Activated CD8-positive, alpha-beta T cell treated with anti-CD3 and anti-CD28 coated beads, Interleukin-2, amount 10 ng/mL, durations not matched to agents 7 days and 5 days (primary cell): ENCODE measurements at places on chromosomes 1 and 21. TPM values are rescaled to one million over a fixed set of nuclear protein-coding genes. Genes with fewer than 3 reads are reported as not detected.

- H3K27ac ChIP-seq = peak overlapping the region; percentile 91
- peaks cover 42% of the 10 kb centered on the region for H3K4me1 ChIP-seq
- peak overlapping the region; percentile 87 for H3K4me3 ChIP-seq
- no peaks in the 10 kb centered on the region for H3K27me3 ChIP-seq
- peaks cover 20% of the 10 kb centered on the region for H3K36me3 ChIP-seq
Observed at GRCh38 chr1:21344750-21345443, 54.6 kb upstream of the ECE1 start.

DNA sequence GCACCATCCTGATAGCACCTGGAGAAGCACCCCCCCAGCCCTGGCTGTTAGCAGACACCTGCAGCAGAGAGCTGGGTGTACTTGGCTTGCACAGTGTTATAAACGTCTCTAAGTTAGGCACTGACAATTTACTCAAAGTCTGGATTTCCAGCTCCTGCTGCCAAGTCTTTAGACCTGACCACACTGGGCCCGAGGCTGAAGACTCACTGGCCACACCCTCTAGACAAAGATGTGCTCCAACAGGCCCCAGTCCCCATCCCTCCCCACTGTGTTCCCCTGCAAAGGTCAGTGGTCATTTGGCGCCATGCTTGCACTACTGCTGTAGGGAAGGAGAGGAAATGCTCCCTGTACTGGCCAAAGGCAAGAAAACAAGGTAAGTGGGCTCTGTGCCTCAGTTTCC is 31.1 kb downstream of the PADI6 start:
- H3K27me3 ChIP-seq = no peaks in the 10 kb centered on the region
- no peak overlapping the region for H3K27ac ChIP-seq
- peaks cover 9% of the 10 kb centered on the region for H3K36me3 ChIP-seq
- no peaks in the 10 kb centered on the region for H3K4me1 ChIP-seq
- DNase-seq = no peak
- H3K4me3 ChIP-seq = no peak overlapping the region

GRCh38 chr1:78143152-78143551 is 97.4 kb downstream of the GIPC2 start:
- peak overlapping the region; percentile 59 for H3K4me3 ChIP-seq
- peaks cover 5% of the 10 kb centered on the region for H3K27me3 ChIP-seq
- peaks cover 17% of the 10 kb centered on the region for H3K4me1 ChIP-seq
- peak; percentile 30 for DNase-seq
- peak overlapping the region; percentile 79 for H3K27ac ChIP-seq

DNA sequence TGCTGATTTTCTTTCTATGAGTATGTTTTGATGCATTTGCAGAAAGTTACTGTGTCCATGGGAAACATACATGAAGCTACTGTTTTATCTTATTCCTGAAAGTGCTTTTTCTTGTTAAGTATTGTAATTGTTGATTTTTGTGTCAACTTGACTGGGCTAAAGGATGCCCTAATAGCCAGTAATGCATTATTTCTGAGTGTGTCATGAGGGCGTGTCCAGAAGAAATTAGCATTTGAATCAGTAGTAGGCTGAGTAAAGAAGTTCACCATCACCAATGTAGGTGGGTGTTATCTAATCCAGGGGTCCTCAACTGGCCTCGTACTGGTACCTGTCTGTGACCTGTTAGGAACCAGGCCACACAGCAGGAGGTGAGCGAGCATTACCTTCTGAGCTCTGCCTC is 760.2 kb downstream of the PLA2G4A start:
- DNase-seq = no peak
- H3K27ac ChIP-seq = no peak overlapping the region
- no peak overlapping the region for H3K4me3 ChIP-seq
- H3K4me1 ChIP-seq = no peaks in the 10 kb centered on the region
- H3K36me3 ChIP-seq = no peaks in the 10 kb centered on the region
- H3K27me3 ChIP-seq = no peaks in the 10 kb centered on the region

DNA sequence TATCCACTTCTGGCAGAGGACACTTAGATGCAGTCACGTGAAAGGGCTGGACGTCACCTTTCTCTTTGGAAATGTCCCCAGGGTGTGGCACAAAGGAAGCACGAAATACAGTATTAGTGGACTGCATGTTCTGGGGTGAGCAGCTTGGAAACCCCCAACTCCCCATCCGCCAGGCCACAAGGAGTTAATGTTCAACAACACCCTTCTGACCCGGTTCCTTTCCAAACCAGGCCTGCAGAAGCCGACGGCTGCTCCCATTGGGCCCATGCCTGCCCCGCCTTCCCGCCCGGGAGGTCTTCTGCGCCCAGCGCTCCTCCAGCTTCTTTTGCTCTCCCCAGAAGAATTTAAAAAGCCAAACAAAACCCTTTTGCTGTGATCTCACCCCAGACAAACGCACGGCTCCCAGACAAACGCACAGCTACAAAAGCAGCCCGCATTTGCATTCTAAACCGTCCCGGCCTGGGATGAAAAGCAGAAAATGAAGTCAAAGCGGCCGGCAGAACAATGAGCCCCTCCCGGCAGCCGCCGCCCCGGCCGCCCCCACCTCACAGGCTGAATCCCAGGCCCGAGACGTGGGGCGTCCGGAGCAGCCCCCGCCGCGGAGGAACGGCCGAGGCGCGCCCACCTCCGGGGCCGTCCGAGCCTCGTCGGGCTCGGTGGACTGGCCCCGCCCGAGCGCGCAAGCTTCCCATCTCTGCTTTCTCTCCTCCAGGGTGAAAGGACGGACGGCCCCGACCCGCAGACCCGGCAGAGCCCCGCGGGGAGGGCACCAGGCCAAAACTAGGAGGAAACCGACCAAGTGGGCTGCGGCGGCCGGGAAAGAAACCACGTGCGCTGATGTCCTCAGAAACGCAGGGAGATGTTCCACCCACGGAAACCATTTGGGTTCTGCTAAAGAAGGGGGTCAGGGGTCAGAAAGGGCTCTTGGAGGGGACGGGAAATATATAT is 101.9 kb downstream of the PLPP3 start:
- H3K4me3 ChIP-seq = no peak overlapping the region
- H3K36me3 ChIP-seq = no peaks in the 10 kb centered on the region
- H3K27ac ChIP-seq = no peak overlapping the region
- H3K4me1 ChIP-seq = peaks cover 4% of the 10 kb centered on the region
- no peak for DNase-seq
- H3K27me3 ChIP-seq = peaks cover 22% of the 10 kb centered on the region

- H3K36me3 ChIP-seq = no peaks in the 10 kb centered on the region
- DNase-seq = no peak
- no peak overlapping the region for H3K4me3 ChIP-seq
Observed at GRCh38 chr1:167105271-167106118, 11.6 kb downstream of the STYXL2 start.

GRCh38 chr1:77412820-77413530 is 131.2 kb downstream of the AK5 start:
- H3K36me3 ChIP-seq = no peaks in the 10 kb centered on the region
- H3K4me3 ChIP-seq = no peak overlapping the region
- H3K4me1 ChIP-seq = peaks cover 16% of the 10 kb centered on the region
- no peak for DNase-seq

Gene FAM110D
- not detected for total RNA-seq

Gene NBPF6
- total RNA-seq = not detected

Gene CFHR5
- not detected for total RNA-seq

Gene PKP1
- total RNA-seq = not detected
